ENCODE measurements at places on chromosomes 16 and 17. TPM values are rescaled to one million over a fixed set of nuclear protein-coding genes. Genes with fewer than 3 reads are reported as not detected.

Gene DPEP3
- 0.08 TPM for total RNA-seq

GRCh38 chr16:29820730-29821642 lies 724 bp downstream of the MVP start:
- ATAC-seq: peak; percentile 59

DNA sequence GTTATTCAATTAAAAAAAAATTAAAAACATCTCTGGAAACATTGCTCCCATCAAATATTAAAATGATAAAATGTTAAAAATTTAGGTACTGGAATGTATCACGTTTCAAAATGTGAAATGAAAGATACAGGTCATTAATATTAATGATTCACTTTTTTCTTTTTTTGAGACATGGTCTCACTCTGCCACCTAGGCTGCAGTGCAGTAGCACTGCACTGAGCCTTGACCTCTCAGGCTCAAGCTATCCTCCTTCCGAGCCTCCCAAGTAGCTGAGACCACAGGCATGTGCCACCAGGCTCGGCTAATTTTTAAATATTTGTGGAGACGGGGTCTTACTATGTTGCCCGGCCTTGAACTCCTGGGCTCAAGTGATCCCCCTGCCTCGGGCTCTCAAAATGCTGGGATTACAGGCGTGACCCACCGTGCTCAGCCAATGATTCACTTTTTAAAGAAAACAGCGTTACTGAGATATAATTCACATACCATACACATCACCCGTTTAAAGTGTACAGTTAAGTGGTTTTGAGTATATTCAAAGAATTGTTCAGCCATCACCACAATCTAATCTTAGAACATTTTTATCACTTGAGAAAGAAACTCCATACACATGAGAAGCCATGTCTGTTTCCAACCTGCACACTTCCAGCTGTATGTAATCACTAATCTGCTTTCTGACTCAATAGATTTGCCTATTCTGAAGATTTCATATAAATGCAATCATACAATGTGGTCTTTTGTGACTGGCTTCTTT lies 19.1 kb upstream of the NETO2 start:
- ATAC-seq: no peak

DNA sequence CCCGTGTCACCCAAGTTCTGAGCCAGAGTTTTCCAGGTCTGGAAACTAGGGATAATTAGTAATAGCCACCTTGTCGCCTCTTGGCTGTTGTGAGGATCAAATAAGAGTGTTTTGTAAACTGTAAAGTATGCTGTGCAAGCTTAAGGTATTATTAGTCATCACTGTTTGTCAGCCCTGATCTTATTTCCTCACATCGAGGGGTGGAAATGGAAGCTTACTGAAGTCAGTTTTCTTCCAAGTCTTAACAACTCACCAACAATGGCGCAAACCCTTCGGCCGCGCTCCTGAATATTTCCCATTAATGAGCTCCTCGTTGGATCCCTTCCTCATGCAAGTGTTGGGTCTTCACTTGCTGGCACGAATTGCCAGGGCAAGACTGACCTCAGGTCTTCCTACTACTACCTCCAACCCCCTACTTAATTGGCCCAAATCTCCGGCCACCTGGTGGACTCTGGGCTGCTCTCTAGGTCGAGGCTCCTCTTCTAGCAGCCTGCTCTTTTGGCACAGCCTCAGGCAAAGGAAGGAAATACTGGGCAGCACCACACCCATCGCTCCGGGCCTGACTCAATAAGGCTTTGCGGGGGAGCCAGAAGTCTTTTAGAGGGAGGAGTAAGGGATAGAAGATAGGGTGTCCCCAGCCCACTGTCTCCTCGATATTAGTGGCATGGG lies 885 bp upstream of the SLC35B1 start:
- ATAC-seq: peak; percentile 19

Gene PRPSAP1
- total RNA-seq: 42.0 TPM

Gene GP1BA
- total RNA-seq: not detected

Gene VTN
- 0.60 TPM for total RNA-seq

- no peak for ATAC-seq
Observed at GRCh38 chr16:31707743-31708335, 165.8 kb upstream of the ZNF267 start.

Gene EFCAB13
- 2.0 TPM for total RNA-seq

- no peak for ATAC-seq
Observed at GRCh38 chr16:19690196-19690595, 27.8 kb downstream of the KNOP1 start.

DNA sequence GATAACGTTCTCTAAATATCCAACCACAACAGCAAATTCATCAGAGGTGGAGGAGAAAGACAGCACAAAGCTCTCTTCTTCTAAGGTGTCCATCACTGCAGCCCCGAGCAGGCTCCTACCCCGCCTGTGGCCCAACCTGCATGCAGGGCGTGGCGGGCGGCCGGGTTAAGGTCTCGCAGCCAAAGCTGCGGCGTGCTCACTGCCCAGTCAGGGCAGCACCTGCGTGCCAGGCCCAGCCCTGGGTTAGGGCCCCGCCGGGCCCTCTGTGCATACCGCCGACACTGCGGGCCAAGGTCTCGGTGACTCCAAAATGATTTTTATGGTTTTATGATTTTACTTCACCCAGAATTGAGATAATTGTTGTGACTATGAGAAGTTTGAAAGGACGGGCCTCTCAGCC lies 57.8 kb downstream of the FOXK2 start:
- no peak for ATAC-seq

Gene CDT1
- 21.6 TPM for total RNA-seq

DNA sequence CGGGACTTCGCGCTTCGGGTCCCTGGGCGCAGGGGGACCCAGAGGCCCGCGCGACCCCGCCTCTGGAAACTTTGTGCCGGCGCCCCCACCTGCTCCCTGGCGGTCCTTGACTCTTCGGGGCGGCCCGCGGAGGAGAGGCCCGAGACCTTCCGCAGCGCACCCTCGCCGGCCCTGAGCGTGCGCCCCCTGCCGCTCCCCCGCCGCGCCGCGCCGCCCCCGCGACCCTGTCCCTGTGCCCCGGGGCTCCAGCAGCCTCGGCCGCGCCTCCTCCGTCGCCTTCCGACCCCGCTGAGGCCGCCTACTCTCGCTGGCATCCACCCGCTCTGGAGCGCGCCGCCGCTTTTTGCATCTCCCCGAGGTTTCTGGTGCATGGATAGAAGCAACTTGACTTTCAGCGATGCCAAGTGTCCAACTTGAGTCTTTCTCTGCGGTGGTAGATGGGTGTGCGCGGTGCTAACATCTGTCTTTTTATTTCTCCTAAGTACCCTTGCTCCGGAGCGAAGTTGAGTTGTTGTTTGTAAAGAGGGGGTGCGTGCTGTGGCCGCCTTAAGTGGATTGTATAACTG lies 414 bp downstream of the DUSP14 start:
- ATAC-seq: peak; percentile 9

DNA sequence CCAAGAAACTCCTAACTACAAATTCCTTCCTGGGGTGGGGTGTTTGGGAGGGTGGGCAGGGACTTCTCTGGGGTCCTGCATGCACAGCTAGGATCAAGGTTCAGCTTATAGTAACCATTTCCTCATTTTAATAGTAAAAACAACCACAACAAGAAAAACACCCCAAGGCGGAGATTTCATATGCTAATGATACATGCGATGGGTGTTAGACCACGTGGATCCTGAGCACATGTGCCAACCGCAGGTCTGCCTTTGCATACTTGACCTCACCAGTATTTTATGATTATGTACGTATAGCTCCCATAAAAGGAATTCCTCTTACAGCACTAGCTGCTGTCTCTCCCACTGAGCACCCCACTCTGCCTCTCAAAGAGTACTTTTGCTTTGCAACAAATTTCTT lies 1.9 kb downstream of the KRTAP4-11 start:
- no peak for ATAC-seq

GRCh38 chr16:67539691-67540635 lies 11.3 kb downstream of the RIPOR1 start:
- no peak for ATAC-seq

DNA sequence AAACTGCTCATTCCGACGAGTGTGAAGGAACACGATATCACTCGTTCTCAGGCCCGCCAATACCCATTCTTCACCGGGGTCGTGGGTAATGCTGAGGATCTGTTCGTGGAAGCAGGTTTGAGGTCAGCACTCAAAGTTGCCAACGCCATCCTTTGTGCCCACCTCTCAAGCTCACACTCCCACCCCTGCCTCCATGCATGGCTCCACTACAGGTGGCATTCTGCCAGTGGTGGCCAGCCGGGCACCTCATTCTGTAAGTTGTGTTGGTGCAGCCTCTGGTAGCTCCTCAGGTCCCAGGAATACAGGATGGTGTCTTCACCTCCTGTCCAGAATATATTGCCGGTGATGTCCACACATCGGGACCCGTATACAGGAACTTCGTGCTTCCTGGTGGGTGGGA lies 10.7 kb downstream of the TLE7 start:
- ATAC-seq: no peak

GRCh38 chr16:55282441-55282840 lies 41.6 kb upstream of the IRX6 start:
- ATAC-seq: no peak

- no peak for ATAC-seq
Observed at GRCh38 chr17:76276461-76277299, 11.5 kb downstream of the UBALD2 start.

Gene AOC3
- total RNA-seq: 5.7 TPM
